Activated CD4-positive, alpha-beta memory T cell treated with anti-CD3 and anti-CD28 coated beads for 36 hours (primary cell): ENCODE measurements at places on chromosomes 1 and 21.

DNA sequence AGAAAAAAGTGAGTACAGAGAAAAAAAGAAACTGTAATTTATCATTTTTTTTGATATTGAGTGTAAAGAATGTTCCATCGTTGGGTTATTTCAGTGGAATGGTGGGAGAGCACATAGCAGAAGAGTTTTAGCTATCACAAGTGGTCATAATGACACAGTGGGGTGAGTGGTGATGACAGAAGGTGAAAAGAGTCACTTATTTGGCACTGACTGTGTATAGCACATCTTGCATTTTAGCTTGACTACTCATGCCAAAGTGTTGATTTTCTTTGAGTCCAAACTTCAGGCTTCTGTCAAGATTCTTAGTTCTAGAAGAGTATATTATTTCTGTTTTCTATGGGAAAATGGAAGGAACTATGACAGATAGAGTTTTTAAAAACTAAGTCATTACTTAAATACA lies 261.2 kb downstream of the GRIK1 start:
- DNase-seq, result no peak

- no peak for DNase-seq
Observed at GRCh38 chr1:55695151-55695550, 480.0 kb upstream of the USP24 start.

DNA sequence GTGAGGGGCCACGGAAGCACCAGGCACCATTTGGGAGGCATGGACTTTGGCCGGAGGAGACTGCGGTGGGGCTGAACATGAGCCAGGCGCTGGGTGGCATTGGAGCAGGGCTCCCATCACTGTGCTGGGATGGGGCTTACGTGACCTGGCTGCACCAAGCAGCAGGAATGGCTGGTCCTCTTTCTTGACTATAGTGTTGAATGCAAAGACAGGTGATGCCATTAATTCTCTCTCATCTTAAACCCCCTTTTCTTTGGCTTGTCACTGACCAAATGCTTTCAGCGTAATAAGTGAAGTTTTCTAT lies 447.9 kb downstream of the CAMTA1 start:
- DNase-seq, result no peak

- no peak for DNase-seq
Observed at GRCh38 chr1:43973981-43974442, 748 bp upstream of the ATP6V0B start.

- DNase-seq, result no peak
Observed at GRCh38 chr1:43545339-43545694, 14.6 kb downstream of the PTPRF start.

- DNase-seq, result no peak
Observed at GRCh38 chr1:243924588-243925349, 74.7 kb upstream of the AKT3 start.

- peak; percentile 28 for DNase-seq
Observed at GRCh38 chr1:57124768-57125446, 159.1 kb upstream of the C8B start.

DNA sequence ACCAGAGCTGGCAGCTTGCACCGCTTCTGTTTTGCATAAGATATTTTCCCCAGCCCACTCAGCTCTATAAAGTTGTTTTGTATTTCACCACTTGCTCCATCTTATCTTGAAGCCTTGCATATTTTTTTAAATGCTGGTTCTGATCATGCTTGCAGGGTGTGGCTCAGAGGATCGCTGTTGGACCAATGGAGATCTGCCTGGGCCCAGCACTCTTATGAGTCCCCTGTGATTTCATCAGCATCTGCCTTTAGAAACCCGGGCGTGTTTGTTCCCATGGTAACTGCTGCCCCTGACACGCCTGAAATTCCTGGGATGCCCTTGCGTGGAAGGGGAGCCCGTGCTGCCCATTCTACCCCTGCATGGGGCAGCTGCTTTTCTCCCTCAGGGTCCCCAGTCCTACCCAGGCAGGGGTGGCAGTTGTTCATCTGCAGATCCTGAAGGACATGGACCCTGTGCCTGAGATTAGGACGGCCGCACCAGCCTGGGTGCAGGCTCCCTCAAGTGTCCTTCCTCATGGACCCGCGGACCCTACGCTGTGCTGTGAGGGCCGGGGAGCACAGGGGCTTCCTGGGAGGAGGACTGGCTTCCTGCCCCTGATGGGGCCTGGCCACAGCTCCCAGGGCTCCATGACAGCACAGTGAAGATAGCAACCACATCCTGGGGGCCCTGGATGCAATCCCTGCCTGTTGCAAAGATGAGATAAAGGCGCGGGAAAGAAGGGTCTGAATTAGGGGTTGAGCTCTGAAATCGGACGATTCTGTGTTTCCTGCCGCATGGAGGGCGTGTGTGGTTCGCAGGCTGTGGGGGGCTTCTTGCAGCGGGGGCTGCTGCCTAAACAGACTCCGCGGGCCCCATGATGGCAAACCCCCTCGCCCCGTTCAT lies 226.5 kb downstream of the SDCCAG8 start:
- DNase-seq, result peak; percentile 25

DNA sequence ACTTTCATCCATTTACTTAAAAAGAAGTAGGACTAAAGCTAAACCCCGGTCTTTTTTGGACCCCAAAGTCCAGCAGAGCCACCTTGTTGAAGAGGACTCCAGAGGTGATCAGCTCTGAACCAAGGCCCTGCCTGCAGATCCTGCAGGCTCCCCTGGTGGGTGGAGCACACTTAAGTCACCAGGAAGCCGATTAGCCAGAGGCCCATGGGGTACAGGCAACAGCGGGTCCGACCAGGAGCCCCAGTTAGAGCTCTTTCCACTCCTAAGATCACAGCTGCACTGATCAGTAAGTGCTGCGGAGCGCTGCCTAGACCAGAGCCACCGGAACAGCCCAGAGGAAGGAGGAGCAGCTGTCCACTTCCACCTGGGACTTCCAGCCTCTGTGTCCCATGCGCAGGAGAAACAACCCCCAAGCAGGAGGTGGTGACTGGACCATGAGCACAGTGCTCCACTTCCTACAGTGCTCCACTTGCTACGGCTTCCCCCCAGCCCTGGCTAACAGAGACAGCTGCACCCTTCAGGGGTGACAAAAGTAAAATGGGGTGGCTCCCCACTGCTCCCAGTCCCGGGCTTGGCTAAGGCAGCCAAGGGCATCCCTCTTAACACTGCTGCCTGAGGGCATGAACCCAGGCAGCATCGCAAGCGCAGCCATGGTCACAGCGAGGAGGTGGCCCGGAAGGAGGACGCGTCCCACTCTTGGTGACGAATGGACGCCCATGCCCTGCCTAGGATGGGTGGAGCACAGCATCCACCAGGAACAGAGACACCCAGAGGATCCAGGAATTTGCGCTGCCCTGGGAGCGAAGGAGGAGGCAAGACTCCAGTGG lies 58.0 kb downstream of the NPHP4 start:
- DNase-seq, result no peak

- DNase-seq, result no peak
Observed at GRCh38 chr1:153805886-153806719, 30.9 kb downstream of the SLC27A3 start.

DNA sequence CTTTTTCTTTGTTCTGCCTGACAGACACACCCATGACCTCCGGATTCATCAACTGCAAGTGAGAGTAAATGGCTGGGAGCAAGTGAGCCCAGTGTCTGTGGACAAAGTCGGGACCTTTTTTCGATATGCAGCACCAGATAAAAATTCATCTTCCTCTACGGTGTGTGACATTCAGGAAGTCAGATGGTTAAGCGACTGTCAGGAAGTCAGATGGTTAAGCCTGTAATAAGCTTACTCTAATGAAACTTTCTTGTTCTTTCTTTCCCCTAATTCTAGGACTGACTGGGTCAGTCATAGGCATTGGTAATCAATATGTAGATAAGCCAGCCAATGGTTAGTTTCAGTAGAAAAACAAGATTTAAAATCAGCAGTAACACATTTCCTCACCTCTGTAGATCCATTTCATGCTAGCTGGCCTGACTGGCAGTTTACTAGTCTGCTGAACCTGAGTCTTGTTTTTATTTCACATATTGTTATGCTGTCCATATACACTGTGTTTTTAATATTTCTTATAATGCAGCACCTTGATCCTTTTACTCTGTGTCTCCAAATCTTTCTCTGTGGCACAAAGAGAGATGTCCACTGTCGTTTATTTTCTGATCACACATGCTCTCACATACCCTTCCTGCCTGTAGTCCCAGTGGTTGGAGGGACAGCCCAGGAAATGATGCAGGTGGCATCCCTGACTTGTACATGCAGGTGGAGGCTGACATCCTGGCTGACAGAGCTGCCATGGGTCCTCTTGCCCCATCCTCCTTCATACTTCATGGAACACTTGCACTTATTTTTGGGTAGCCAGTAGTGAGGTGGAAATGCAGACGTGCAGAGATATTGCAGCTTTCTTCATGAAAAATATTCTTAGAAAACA lies 115.8 kb downstream of the VPS13D start:
- peak; percentile 40 for DNase-seq

- no peak for DNase-seq
Observed at GRCh38 chr1:240090014-240090413, 1.7 kb upstream of the FMN2 start.

DNA sequence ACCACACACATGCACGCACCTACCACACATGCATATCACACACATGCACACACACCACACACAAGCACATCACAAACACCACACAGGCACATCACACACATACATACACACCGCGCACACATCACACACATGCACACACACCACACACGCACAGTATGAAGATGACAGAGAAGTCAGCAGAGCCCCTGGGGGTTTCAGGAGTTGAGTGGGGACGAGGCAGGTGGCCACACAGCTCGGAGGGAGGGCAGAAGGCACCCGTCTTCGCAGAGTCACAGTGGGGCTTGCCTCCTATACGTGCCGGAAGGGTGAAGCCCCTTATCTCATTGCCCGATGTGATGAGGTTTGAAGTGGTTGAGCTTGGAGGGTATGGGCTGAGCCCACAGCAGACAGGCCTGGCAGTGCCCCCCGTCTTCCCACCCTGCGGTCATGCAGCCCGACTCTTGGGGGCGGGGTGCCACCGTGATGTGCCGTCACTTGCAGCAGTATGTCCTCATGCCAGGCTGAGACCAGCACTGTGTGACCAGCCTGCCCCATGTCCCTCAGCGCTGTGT lies 9.9 kb downstream of the PDE9A start:
- DNase-seq, result no peak

DNA sequence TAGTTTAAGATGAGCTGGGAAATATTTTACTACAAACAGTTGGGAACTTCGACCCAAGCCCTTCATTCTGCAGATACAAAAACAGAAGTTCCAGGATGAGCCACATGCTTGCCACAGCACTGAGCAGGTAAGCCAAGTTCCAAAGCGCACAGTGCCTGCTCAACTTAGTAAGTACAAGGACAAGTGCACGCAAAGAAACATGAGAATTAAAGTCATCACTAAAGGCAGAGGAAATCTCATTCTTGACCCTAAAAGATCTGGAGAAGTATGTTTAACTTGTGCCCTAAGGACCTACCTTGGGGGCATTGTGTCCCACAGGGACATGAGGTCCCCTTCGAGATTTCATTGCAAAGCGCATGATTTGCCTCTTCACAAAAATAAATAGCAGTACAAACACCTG lies 1.2 kb upstream of the UBAP2L start:
- DNase-seq, result no peak

DNA sequence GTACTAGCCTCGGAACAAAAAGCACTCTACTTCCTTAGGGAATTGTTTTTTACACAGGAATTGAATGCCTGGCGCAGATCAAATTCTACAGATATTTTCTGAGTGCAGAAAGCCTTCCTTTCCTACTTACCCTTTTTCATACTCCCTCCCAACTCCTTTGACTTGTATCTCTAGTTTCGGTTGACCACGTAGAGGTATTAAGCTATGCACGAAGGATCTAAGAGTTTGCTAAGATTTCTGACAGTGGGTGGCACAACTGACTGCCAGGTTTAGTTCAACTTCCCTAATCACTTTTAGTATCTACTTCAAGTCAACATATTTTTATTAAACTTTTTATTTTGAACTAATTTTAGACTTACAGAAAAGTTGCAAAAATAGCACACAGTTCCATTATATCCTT lies 5.0 kb downstream of the TOR1AIP2 start:
- DNase-seq, result no peak

DNA sequence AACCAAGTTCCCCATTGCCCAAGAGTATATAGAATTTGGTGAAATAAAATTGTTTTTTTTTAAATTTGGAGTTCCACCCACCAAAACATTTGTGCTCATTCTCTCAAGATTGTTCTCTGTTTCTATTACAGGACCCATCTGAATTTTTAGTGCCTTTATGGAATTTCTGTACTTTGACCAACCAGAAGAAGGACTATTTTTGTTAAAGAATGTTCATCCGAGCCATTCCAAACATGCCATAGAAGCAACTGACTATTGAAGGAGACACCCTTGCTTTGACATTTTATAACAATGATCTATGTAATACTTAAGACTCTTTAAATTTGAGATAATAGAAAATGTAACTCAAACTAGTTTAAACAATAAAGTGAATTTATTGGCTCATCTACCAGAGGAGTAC lies 655.7 kb upstream of the ADAMTS5 start:
- DNase-seq, result no peak

DNA sequence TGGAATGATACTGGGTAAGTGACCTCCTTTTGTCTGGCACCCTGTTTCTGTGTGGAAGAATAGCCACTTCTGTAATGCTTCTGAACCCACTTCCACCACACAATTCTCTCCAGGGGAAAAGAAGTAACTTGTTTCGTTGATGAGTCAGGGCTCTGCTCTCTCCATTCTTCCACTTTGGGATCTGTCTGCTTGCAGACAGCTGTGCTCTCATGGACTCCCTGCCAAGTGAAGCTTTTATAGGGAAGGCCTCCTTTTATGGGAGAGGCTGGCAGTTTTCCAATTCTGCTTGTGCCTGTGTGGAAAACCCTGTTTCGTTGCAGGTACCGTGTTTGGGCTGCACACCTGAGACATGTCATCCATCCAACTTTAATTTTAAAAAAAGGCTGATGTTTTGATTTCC lies 130.7 kb downstream of the GIPC2 start:
- DNase-seq, result no peak

DNA sequence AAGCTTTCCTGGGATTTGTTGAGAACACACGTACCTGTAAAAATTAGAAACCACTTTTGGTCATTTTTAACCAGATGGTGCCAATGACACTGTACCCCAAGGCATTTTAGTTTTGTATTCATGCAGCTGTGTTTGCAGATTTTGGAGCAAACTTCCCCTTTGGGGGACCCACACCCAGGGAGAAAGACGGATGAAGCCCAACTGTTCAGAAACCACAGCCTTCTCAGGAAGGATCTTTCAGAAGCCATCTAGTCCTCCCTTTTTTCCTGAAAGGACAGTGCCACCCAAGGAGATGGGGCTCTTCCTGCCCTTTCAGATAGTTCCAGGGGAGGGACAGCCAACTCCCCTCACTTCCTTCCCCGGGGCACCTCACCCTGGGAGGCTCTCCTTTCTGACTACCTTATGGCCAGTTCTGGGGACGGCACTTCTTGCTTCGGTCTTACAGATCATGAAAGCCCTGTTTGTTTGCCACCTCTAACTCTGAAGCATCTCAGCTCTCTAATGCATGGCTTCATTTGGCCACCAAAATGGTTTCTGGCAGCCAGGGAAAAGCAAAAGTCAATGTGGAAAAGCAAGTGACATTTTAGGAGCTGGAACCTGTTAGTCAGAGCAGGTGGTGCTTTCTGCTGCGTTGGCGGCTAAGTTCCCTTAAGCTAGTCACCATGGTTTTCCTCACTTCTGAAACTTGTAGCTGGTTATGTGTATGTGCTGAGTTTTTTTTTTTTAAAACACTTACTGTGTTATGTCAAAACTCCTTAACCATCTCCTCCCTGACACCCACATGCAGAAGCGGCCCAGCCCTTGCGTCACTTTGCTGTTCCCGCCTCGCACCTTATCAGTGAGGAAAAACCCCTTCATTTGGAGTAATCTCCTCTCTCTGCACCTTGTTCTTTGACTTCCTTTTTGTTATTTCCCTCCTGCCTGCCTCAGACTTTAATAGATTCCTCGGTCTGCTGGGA lies 10.1 kb downstream of the TMCC2 start:
- DNase-seq, result peak; percentile 77

GRCh38 chr1:166905136-166905535 lies 29.1 kb upstream of the TADA1 start:
- DNase-seq, result no peak
